ENCODE measurements at places on chromosomes 6 and 20. TPM values are rescaled to one million over a fixed set of nuclear protein-coding genes. Genes with fewer than 3 reads are reported as not detected.

- DNase-seq, result no peak
These were observed 1.1 kb upstream of the SYTL3 start for GRCh38 chr6:158648682-158649131.

The LGSN gene
- total RNA-seq, result not detected

DNA sequence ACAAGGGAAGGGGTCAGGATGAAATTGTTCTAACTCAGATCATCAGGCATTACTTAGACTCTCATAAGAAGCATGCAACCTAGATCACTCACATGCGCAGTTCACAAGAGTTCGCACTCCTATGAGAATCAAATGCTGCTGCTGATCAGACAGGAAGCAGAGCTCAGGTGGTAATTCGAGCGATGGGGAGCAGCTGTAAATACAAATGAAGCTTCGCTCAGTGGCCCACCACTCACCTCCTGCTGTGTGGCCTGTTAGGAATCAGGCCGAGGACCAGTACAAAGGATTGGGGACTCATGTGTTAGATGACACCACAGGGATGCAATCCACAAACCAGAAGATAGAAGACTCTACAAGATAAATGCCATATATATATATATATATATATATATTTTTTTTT, 31.5 kb upstream of the TOP1 start:
- DNase-seq, result no peak

The FRS3 gene
- total RNA-seq, result 6.7 TPM

DNA sequence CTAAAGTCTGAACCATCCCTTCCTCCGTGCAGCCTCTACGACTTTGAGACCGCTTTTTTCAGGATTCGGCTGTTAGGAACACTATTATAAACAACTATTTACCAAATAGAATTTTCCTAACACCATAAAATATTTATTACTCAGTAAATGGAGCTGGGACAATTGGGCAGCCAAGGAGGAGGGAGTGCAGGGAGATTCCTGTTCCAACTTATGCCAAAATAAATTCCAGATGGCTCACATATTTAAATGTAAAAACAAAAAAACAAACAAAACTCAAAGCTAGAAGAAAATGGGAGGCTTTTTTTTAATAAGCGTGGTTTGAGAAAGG, 48.1 kb downstream of the TCP11 start:
- no peak for DNase-seq

DNA sequence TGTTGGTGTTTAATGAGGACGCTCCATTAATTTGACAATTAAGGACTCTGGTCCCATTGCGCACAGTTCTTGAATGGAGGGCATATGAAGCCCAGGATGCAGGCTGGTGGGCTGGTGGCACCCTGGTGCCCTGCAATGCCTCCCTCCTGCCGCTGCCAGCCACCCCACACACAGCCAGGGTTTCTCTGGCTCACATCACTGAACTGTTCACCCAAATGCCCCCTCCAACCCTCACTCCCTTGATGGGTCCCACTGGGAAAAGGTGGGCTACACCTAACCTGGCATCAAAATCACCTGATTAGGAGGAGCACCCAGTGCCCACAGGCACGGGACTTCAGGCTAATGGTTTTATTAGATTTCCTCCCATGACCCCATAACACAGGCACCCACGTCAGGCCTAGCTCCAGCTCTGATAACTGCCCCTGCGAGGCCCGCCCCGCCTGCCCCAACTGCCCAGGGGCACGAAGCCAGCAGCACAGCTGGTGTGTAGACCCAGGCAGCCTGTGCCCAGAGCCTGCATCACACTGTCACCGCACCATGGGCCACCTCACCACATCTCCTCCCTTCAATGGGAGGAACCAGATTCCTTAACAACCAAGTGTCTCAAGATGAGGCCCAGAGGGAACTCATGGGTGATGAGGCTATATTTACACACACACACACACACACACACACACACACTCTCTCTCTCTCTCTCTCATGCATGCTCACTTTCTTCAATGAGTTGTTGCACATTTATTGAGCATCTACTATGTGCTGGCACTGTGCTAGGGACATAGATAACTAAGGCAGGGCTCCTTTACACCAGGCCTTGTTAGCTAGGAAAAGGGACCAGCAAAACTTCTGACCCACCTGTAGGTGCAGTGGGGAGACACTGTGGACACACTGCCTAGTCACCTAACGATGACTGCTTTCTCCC, 107.3 kb downstream of the NOL4L start:
- DNase-seq, result no peak

GRCh38 chr6:56949925-56950495, 4.9 kb upstream of the BEND6 start:
- DNase-seq, result no peak

- no peak for DNase-seq
These were observed at the start of gene RUNX2 for GRCh38 chr6:45327956-45328522. Gene RUNX2, plus strand, starts transcription at chr6:45328330. Its CDS starts 397 bp downstream, at chr6:45328727.

The ARFGEF3 gene
- 0.02 TPM for total RNA-seq

DNA sequence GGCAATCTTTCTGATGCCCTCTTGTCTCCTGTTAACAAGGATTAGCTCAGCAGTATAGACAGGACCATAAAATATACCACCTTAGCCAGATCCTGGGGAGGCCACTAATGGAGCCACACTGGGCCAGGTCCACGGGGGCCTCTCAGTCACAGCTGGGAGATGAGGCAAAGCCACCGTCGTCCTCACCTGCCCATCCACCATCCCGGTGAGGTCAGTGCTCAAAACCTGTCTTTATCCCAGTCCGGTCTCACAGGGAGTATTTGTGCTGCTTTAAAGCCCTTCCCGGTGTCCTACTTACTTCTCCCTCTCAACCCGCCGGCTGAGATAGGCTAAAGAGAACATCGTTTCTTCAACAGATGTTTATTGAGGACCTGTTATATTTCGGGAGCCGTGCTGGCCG, 104.3 kb downstream of the EDN3 start:
- no peak for DNase-seq

GRCh38 chr20:61874421-61875068, 191.1 kb downstream of the TAF4 start:
- no peak for DNase-seq

GRCh38 chr6:156852147-156852857, 75.1 kb downstream of the ARID1B start:
- DNase-seq, result no peak

DNA sequence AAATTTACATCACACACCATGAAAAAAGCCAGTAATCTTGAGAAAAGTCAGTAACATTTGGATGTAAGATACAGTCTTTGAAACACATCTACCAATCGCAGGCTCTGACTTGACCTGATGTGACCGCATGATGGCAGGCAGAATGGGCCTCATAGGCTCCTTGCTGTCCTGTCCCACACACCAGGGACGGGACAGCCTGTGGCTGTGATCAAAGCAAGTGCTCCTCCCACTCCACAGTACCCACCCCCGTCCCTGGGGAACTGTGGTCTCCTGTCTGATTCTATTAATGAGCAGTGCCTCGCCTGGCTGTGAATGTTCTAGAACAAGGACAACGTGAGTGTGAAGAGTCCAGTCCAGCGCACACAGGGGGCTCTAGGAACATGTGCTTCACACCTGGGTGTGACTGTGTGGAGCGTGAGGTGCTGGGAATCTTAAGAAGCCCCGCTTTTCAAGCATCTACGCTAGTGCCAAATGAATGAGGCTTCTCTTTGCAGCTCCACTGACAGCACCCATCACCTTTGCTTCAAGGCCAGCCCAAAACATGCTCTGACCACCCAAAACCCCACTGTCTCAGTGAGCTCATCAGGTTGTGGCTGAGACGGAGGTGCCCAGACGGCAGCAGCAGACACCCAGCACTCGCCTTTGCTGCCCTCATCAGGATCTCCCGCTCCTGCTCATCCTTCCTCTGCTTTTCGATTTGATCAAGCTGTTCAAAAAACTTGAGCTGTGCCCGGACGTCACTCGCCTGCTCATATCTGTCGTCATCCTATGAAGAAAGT, 67.1 kb downstream of the TAF4 start:
- no peak for DNase-seq

The PPP1R11 gene
- 43.0 TPM for total RNA-seq

The NKX2-4 gene
- total RNA-seq, result not detected

DNA sequence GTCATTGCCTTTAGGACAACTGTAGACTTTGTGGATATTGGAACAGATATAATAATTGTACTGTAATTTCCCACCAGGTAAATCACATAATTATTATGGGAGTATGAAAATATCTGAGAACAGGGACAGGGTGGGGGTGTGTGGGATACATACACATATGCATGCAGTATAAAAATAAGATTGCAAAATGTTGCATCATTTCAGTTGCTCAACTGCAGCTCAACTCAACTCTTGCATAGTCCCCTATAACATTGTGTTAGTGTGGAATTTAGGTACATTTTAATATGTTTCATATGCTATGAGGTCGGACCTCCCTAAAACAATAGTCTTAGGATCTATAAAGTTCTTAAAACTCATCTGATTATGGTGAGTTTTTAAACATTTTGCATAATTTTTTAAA, 275.0 kb upstream of the FLRT3 start:
- no peak for DNase-seq

DNA sequence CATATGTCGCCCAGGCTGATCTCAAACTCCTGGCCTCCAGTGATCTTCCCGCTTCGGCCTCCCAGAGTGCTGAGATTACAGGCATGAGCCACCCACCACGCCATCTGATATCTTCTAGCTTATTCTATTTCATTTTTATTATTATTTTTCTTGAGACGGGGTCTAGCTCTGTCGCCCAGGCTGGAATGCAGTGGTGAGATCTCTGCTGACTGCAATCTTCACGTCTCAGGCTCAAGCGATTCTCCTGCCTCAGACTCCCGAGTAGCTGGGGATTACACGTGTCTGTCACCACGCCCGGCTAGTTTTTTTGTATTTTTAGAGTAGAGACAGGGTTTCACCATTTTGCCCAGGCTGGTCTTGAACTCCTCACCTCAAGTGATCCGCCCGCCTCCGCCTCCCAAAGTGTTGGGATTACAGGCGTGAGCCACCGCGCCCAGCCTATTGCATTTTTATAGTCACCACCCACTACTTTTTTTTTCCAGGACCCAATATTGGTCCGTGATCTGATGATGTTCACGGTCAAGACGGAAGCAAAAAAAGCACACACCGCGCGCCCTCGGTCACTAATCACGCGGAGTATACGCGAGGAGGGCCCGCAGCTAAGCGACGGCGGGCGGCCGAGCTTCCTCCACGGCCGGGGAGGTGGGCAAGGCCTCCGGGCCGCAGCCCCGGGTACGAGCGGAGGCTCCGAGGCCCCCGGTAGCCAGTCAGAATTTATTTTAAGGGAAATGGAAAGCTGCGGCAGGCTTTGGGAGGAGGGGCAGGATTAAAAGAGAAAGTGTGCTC, 1.1 kb upstream of the LSM14B start:
- DNase-seq, result no peak

The FAXC gene
- total RNA-seq, result not detected

- no peak for DNase-seq
These were observed 297.6 kb downstream of the CDH26 start for GRCh38 chr20:60255866-60256265.

DNA sequence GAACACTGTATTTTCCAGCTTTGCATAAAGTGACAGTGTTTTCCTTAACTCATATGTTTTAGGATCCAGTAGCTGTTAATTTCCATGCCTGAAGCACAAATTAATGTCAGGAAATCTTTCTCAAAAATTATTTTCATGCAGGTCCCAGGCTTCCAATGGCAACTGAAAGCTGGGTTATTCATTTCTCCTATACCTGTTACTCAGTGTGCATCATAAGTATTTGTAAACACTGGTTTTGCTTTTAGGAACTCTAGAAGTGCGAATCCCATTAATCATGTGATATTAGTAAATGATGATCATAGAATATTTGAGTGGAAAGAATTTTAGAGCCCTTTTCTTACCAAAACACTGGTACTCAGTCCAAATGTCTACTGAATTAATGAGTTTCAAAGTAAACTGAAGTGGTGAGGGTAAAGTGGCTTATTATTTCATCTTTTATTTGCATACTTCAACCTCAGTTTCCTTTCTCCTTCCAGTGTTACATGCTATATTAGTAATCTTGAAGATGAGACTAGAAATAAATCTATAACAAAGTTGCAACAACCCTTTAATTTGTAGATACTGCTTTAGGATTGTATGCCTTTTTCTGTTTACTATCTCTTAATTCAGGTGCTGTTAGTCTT, 124.0 kb downstream of the ZFAND3 start:
- DNase-seq, result no peak

The B3GALT4 gene
- 19.1 TPM for total RNA-seq

The GATA5 gene
- not detected for total RNA-seq

The TAAR9 gene
- total RNA-seq, result not detected

DNA sequence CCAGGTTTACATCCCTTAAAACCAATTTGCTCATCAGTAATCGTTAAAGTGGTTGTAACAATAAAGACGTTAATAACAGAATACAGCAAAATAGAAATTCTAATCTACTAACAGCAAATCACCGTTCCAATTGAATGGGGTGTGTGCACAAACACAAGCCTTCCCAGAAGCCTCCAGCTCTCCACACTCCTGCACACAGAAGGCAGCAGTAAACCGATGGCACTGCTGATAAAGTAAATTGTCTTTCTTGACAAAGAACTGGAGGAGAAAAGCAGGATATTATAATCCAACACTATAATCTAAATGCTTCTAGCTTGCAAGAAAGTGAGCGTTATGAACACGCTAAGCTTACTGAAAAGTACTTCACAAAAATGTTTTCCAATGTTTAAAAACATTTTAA, 7.0 kb downstream of the ZNF217 start:
- DNase-seq, result no peak

The VARS1 gene
- total RNA-seq, result 136 TPM

DNA sequence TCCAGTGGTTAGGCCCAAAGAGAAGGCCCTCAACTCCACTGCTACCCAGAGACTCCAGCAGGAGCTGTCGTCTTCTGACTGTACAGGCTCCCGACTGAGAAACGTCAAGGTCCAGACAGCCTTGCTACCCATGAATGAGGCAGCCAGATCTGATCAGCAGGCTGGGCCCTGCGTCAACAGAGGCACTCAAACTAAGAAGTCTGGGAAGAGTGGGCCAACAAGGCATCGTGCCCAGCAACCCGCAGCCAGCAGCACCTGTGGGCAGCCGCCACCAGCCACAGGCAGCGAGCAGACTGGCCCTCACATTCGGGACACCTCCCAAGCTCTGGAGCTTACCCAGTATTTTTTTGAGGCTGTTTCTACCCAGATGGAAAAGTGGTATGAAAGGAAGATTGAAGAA, 8.1 kb downstream of the LYRM2 start:
- no peak for DNase-seq

The HLA-DPA1 gene
- 718 TPM for total RNA-seq

GRCh38 chr6:155381673-155382337, 67.5 kb upstream of the TFB1M start:
- no peak for DNase-seq

The C20orf96 gene
- total RNA-seq, result 5.3 TPM

GRCh38 chr6:136720045-136720770, 72.1 kb downstream of the MAP3K5 start:
- no peak for DNase-seq

GRCh38 chr20:25984933-25985332, 288.3 kb upstream of the ZNF337 start:
- no peak for DNase-seq

The DDO gene
- total RNA-seq, result not detected

- no peak for DNase-seq
These were observed 268.3 kb downstream of the CDKAL1 start for GRCh38 chr6:20802596-20802995.

DNA sequence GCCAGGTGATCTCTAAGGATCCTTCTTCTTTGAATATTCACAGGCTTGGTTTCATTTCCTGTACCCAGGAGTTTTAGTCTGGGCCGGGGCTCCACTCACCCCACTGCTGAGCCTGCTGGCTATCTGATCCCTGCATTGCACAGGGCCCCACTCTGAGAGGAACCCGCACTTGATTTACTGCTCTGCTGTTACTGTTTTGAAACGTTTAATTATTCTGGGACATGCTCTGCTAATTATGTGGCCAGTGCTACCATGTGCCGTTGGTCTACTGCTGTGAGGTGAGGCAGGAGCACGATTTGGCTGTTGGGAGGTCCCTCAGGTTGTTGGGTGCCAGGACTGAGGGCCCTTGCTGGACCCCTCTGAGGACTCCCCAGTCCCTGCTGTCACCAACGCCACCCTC, 108.7 kb upstream of the SIRPA start:
- DNase-seq, result no peak

The ACTL10 gene
- 3.9 TPM for total RNA-seq
